ENCODE measurements at places on chromosomes 16 and 17. TPM values are rescaled to one million over a fixed set of nuclear protein-coding genes. Genes with fewer than 3 reads are reported as not detected.

DNA sequence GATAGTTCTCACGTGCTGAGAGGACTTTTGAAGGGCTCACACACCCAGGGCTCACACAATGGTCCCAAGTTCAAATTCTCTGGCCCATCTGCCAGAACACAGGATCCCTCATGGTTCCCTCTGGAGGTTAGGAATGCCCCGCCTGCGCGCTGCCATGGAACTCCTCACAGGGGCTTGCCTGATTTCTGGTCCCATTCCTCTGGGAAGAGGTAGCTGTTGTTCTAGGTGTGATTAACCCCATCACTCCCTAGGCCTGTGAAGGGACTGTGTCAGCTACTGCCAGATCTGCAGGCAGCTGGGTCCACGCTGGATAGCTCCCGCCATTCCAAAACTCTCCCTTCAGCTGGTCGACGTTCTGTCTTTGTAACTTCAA lies 2.3 kb upstream of the ARMC5 start:
- DNase-seq = no peak

Gene SPN
- 333 TPM for total RNA-seq

Gene SOST
- not detected for total RNA-seq

Gene RAP1GAP2
- 95.6 TPM for total RNA-seq

DNA sequence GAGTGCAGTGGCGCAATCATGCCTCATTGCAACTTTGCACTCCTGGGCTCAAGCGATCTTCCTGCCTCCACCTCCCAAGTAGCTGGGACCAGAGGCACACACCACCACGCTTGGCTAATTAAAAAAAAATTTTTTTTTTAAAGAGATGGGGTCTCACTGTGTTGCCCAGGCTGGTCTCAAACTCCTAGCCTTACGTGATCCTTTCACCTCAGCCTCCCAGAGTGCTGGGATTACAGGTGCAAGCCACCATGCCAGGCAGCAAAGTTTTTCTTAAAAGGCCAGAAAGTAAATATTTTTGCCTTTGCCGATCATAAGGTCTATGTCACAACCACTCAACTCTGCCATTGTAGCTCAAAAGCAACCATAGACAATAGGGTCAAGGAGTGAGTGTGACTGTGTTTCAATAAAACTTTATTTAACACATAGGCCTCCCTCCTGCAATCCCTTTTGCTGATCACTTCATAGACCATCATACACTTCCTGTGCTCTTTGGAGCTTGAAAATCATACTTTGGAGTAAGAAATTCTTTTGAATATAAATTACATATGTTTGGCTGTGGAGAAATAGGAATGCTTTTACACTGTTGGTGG lies 48.6 kb downstream of the PITPNC1 start:
- no peak for DNase-seq

DNA sequence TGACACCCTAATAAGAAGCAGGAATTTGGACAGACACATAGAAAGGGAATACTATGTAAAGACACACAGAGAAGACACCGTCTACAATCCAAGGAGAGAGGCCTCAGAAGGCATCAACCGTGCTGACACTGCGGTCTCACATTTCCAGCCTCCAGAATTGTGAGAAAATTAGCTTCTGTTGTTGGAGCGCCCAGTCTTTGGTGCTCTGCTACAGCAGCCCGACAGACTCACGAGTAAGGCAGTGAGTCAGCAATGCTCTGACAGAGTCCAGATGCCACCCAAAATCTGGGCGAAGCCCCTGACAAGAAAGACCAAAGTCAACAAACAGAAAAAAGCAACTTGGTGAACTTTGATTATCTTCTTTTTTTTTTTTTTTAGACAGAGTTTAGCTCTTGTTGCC lies 32.5 kb upstream of the RAI1 start:
- DNase-seq = no peak

GRCh38 chr16:16099320-16099719 lies 124.0 kb downstream of the ABCC6 start:
- no peak for DNase-seq

GRCh38 chr16:12758670-12759558 lies 44.8 kb downstream of the CPPED1 start:
- no peak for DNase-seq

GRCh38 chr17:80454557-80455335 lies 21.7 kb downstream of the NPTX1 start:
- DNase-seq = peak; percentile 92

Gene CLEC3A
- total RNA-seq = not detected

DNA sequence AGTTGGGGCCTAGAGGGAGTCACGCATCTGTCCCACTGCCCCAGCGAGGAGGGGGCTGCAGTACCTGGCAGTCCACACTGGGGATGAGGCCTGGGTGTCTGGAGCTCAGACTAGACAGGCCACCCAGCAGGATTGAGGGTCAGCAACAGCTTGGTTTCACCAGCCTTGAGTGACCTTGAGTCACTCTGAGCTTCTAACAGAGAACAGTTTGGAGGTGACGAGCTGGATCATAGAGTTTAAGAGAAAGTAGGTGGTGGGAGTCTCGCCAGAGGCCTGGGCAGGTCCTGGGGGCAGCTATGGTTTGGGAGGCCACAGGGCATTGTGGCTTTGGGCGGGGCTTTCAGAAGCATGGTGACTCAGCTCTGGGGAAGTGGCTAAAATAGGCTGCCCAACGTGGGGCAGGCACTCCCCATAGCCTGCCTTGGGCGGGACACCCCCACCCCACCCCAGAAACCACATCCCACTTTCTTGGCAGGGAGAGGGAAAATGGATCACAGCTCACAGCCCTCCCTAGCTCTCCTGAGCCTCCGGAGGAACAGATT lies 20.5 kb downstream of the CDC42EP4 start:
- DNase-seq = no peak

Gene GDPD1
- total RNA-seq = 6.0 TPM

Gene CANT1
- 40.1 TPM for total RNA-seq

Gene KRTAP2-2
- total RNA-seq = not detected

DNA sequence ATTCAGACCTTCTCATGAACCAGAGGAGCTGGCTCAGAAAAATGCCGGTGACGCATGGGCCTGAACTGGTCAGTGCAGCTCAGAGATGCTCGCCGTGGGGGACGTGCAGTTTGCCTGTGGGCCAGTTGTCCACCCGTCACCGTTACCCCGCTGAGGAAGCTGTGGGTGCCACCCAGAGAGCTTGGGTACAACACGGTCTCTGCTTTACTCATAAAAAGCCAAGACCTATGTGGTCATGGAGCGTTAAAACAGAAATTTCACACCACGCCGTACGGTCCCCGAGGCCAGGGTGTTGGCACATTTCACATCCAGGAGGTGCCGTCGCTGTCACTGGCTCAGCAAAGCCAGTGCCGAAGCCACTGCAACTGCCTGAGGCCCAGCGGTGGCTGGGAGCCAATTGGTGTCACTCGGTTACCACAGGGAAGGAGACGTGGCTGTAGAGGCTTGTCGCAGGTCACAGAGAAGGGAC lies 120.9 kb downstream of the METRNL start:
- peak; percentile 63 for DNase-seq

Gene KRT40
- not detected for total RNA-seq

Gene KRT27
- not detected for total RNA-seq

GRCh38 chr16:80619824-80620223 lies 79.0 kb downstream of the DYNLRB2 start:
- DNase-seq = no peak

Gene CMTM2
- 1.5 TPM for total RNA-seq

- no peak for DNase-seq
These were observed 98.9 kb upstream of the DYNLRB2 start for GRCh38 chr16:80441935-80442334.

DNA sequence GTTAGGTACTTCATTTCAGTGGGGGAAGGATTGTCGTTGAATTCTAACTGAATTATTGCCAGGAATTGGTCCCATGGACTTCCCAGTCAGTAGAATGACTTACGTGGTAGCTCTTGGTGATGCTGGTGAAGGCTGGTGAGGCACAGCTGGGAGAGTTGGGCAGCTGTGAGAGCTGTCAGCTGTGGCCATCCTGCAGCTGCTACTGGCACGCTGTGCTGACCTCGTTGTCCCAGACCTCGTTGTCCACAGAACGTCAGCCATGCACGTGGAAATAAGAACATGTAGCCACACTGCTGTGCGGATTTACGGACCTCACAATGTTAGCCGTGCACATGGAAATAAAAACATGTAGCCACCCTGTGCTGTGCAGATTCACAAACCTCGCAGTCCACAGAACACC lies 102.3 kb downstream of the NPIPB11 start:
- no peak for DNase-seq

All from naive thymus-derived CD4-positive, alpha-beta T cell (primary cell).